ENCODE measurements at places on chromosomes 12 and 14.

DNA sequence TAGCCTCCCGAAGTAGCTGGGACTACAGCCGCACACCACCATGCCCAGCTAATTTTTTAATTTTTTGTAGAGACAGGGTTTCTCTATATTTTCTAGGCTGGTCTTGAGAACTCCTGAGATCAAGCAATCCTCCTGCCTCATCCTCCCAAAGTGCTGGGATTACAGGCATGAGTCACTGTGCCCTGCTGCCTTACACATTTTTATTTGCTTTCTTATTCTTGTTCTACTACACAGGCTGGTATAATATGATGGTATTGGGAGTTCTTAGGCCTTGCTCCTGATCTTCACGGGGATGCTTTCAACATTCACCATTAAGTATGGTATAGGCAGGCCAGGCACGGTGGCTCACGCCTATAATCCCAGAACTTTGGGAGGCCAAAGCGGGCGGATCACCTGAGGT is 21.2 kb downstream of the DGLUCY start:
- DNase-seq: no peak

DNA sequence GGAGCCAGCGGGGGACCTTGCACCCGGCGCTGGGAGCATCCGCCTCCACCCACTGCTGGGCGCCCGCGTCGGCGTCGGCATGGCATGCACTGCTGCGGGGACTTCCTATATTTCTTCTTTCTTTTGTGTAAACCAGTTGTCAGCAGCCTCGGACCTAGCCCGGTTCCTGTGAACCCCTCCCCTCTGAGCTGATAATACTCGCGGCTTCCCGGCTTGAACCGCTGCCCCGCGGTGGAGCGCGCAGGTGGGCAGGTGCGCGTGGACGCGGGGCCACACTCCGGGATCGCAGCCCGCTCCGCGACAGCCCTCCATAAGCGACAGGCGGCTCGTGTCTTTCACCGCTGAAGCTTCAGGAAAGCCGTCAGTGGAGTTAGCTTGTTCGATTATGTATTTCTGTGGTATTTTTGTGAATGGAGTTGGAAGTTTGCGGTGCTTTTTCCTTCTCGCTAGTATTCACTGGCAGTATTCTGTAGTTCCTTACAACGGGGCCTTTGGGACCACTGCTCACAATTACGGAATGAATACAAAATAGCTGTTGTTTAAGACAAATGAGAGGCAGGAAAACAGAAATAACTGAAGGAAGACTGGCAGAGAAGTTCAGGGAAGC is 870 bp downstream of the BMAL2 start:
- DNase-seq: no peak

- no peak for DNase-seq
Observed at GRCh38 chr12:77406219-77406905, 341.0 kb upstream of the E2F7 start.

DNA sequence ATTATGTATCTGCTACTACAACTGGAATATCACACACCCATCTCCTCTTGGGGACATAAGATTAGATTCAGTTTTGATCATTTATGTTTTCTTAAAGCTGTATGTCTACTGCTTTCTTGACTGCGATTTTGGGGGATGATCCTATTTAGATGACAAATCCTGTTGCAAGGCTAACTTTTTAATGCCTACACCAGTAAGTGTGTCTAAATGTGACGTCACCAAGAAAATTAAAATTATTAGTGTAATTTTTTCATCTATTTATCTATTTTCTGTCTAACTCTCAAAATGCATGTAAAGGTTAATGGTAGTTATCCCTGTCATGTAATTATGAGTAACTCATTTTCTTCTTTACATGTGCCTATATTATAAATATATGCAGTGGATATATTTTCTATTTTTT is 170.9 kb upstream of the PPFIA2 start:
- DNase-seq: no peak

DNA sequence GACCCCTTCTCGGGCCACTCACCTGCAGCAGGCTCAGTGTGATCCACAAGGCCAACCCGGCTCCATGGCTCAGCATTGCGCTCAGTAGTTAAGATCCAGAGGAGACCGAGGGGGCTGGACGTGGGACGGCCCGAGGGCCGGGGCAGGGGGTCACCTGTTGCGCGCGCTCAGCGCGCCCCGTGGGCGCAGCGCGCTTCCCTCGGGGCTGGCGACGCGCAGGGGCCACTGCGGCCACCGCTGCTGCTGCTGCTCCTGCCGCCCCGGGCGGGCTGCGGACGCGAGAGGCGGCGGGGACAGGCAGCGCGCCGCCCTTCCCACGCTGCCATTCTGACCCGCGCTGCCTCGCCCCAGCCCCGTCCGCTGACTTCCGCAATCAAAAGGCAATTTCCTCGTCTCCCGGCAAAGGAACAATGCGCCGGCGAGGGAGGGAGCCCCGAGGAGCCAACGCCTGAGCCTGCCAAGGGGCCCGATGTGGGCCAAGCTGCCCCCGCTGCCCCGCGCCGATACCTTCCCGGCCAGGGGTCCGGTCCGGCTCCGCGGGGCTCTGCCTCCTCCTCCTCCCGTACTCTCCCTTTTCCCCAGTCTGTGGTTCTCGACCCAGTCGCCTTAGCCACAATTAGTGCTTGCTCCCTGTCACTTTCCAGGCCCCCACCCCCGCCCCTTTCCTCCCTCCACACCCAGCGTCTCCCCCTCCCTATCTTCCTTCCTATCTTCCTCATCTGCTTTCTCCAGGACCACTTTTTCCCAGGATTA is 27.3 kb downstream of the PTPRB start:
- DNase-seq: no peak

DNA sequence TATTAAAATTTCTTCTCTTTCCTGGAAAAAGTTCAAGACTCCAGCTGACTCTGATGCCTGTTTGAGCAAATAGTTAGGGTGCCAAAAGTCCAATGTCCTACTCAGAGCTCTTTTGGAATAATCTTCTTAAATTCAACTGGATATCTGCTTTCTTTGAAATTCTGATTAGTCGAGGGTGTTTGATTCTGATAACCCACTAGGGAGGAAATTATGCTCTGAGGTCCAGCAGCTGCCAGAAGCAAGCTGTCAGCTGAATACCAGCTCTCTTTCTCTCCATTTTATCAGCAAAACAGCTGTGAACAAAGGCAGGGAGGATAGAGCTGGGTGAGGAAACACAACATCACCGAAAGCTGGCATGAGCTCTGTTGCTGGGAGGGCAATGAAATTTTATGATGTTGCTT is 141.5 kb downstream of the CAND1 start:
- no peak for DNase-seq

DNA sequence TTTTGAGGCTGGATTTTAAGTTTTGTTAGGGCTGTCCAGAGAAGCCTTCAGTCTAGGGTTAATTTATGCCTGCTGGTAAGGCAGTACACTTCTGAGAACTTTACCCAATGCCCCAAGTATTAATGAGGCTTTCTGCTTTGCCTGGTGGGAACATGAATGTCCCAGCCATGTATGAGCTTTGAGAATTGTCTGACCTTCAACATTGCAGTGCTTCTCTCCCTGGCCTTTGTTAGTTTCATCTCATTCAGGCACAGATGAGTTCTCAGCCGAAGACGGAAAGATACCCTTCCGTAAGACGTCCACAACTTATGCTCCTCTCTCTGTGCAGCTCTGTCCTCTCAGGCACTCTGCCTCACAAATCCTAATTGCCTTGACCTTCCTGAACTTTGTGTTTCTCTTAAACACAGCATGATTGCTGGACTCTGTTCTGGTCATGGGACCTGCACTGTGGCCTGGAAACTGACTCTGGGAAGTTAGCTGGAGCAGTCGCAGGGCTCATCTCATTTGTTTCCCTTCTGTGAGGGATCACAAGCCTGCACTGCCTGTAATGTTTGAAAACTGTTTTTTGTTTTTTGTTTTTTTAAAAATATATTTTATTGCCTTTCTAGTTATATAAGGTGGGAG is 15.7 kb downstream of the CHPT1 start:
- DNase-seq: no peak

DNA sequence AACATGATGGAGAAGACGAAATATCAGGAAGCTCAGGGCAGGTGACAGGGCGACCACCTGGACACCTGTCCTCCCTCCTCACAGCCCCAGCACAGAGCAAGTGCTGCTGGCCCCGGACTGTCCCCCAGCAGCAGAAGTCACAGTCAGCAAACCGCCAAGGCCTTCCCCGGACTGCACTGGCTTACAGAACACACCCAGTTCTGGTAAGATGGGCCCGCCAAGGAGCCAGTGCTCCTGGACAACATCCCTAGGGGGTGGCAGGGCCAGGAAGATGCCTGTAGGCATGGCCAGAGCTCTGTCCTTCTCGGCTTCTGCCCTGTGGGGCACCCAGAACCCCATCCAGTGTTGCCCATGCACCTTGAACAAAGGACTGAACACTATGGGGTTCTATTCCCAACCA is 77.9 kb downstream of the BCL11B start:
- no peak for DNase-seq

GRCh38 chr14:58628406-58628805 is 9.4 kb upstream of the DACT1 start:
- DNase-seq: no peak

GRCh38 chr14:89033756-89034155 is 209.3 kb downstream of the TTC8 start:
- no peak for DNase-seq

GRCh38 chr12:87280893-87281292 is 748.3 kb downstream of the C12orf50 start:
- no peak for DNase-seq

GRCh38 chr12:130993759-130994670 is 40.3 kb downstream of the ADGRD1 start:
- DNase-seq: no peak

GRCh38 chr12:107090711-107091110 is 2.6 kb downstream of the CRY1 start:
- DNase-seq: no peak

DNA sequence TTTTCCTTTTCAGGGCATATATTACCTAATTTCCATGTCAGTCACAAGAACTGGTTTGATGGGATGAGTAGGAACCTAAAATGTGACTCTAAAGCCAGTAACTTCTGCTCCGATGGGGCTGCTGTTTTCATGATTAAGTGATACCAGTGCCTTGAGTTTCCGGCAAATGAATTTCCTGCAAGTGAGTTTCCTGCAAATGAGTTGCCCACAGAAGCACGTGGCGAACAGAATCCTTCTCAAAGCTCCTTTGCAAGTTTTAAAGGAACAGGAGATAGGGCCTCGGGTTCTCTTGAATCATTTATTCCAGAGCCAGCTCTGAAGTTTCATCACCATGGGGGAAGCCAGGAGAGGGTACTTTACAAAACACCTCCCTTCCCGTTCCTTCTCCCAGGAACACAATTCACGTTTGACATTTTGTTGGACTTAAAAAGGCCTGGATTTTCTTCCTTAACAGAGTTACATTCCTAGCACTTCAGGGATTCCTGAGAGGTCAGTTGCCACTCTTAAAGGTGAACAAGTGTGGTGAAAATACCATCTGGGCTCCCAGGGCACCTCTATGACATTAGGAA is 2.2 kb upstream of the PPTC7 start:
- no peak for DNase-seq

DNA sequence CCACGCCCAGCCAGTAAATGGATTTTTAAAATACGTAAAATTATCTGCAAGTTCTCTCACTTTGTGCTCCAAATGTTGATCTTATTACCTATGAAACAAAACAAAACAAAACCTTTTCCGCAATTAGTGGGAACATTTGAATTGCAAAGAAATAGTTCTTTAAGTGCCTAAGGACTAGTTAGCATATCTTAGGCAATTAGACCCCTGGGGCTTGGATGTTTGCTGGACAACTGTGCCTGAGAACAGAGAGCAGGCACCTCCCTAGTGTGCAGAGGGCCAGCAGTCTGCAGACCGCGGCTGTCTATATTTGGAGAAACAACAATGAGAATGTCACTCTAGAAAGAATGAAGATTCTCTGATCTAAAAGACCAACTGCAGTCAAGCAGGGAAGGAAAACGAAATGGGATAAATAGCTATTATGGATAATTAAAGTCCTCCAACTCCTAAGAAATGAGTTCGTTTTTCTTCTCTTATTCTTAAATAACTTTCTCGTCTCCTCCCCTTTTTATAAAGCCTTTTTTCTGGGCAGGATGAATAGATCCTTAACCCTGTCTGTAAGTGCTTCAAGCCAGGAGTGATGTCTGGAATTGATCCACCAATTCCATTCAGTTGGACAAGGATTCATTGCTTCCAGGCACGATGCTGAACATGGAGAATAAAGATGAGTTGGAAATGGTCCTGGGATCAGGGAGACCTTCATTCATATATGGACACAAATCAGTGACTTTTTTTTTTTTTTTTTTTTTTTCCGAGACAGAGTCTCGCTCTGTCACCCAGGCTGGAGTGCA is 16.2 kb downstream of the SLC17A8 start:
- DNase-seq: no peak

DNA sequence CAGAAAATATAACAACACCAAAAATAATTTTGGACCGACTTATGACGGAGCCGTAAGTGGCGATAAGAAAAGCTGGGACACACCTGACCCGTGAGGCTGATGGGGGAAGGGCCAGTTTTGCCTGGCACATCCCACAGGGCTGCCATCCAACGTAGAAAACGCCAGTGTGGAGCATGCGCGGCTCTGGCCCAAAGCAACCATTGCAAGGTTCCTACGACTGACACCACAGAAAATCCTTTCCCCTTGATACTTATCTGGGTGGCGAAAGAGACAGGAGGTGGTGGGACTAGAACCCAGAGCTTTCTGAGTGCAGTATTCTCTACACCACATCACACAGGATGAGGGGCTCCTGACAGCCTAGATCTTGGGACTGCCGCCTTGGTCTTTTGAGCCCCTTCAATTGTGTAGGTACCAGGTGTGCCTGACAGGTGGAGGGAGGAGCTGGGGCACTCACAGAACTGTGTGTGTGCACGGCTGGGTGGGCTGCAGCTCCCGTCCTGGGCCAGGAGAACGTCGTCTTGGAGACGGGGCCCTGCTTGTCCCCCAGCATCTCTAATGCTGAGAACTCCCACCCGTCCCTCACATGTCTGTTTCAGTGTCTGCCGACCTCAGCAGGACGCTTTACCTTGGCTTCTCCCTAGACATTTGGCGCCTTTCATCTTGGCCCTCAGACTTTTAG is 17.4 kb upstream of the CACNA2D4 start:
- DNase-seq: no peak

GRCh38 chr12:125395583-125396215 is 330.5 kb downstream of the AACS start:
- DNase-seq: no peak

DNA sequence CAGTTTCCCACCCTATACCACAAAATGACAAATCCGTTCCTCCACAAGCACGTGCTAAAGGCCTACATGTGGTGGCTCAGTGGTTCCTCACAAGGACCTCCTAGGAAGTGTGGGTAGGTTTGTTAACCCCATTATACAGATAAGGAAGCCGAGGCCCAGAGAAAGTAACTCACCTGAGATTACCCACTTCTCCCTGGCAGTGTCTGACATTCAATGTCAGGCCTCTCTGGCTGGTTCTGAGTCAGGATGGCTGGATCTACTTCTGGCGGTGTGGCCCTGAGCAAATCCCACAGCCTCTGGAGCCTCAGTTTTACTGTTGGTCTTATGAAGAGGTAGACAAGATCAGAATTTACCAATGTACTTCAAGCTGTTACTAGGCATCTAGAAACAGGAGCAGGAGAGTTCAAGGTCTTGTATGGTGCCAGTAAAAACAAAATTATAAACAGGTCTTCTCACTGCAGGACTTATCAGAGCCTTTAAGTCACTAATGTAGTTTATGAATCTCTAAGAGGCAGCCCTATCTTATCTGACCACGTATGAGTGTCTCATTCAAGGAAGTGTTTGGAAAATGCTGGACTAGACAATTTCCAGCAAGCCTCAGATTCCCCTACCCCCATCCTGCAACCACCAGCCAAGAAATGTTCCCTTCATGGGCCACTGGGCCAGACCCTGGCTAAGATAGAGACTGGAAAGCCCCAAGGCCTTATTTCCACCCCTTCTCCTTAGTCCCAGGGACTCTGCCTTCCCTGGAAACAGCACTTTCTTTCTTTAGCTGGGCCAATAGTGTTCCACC is 4.2 kb downstream of the HSPB8 start:
- no peak for DNase-seq
